ENCODE measurements at places on chromosomes 6 and 20. TPM values are rescaled to one million over a fixed set of nuclear protein-coding genes. Genes with fewer than 3 reads are reported as not detected.

ECT2L gene
- not detected for total RNA-seq

TRIM40 gene
- not detected for total RNA-seq

CDK19 gene
- total RNA-seq: 3.4 TPM

PRL gene
- total RNA-seq: not detected

VGLL2 gene
- not detected for total RNA-seq

SEMG1 gene
- total RNA-seq: not detected

SYNGAP1 gene
- total RNA-seq: 1.4 TPM

GPLD1 gene
- total RNA-seq: 0.13 TPM

DNA sequence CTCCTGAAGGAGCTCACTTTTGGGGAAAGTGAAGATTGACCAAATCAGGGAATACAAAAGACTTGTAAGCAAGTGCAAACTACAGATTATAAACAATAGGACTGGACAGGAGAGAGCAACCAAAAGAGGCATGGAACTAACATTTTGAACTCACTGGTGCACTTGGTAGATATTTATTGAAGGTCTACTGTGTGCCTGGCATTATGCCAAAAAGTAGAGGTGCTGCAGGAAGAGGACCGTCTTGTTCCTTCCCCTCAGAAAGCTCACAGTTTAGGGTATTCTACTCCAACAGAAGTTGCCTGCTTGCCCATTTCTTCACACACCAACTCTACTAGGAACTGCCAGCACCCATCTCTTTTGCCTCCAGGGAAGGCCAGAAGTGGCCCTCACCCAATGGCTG is 10.0 kb upstream of the TSHZ2 start:
- no peak for DNase-seq

DNA sequence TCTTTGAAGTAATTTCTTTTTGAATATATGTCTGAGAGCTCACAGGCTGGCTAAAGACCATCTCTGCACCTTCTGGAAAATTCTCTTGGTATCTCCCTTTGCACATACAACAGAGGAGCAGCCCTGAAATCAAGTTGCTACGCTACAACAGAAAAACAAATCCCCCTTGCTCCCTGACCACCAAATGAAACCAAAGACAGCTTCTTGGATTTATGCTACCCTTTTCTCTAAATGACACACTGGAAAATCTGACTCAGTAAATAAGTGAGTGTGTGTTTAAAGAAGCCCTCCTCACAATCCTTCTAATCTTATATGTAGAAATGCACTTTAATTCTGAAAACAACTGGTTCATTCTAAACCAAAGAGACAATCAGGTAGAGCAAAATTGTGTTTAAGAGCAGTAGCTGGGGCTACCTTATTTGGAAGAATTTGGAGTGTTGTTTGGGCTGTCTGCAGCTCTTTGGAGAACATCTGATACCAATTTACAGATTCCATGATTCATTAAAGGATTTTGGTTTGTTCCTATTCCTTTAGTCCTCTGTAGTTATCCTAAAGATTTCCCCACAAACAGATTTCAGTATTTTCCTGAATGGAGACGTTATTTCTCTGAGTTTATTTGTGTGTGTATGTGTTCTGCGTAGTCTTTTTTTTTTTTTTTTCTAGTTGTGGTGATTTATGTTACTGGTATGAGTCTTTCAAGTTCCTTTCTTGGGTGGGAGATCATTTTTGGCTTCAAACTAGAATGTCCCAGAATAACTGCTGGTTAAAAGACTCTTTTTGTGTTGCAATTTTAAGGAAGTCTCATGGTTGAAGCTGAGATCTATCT is 36.4 kb upstream of the UTRN start:
- DNase-seq: peak; percentile 8

DNA sequence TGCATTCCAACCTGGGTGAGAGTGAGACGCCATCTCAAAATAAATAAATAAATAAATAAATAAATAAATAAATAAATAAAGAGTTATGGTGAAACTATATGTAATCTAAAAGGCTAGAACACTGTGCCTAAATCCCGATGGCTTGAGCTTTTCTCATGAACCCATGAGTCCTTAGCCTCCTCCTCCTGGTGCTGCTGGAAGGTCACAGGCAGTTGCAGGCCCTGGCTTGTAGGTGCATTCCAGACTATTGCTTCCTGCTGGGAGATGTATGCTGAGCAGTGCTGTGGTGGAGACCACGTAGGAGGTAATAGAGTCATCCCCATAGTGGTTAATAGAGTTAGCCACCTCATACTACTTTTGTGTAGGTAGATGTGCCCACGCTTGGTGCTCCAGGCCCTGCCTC is 12.5 kb downstream of the PTK7 start:
- no peak for DNase-seq

DNA sequence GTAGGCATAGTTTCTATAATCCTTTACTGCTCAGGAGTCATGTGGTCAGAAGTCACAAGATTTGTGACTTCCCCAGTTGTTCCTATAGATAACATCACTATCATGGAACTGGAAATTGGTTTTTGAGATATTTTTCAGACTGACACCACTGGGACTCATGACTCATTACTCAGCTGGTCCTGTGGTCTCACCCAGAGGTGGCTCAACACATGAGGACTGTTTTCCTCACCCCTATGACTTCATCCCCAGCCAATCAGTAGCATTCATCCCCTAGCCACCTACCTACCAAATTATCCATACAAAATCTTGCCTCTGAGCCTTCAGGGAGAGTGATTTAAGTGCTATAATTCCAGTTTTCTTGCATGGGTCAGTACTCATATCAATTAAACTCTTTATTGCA is 1217.7 kb downstream of the EPHA7 start:
- DNase-seq: peak; percentile 58

- DNase-seq: no peak
Observed at GRCh38 chr20:35978041-35978513, 9.7 kb downstream of the CNBD2 start.

DNA sequence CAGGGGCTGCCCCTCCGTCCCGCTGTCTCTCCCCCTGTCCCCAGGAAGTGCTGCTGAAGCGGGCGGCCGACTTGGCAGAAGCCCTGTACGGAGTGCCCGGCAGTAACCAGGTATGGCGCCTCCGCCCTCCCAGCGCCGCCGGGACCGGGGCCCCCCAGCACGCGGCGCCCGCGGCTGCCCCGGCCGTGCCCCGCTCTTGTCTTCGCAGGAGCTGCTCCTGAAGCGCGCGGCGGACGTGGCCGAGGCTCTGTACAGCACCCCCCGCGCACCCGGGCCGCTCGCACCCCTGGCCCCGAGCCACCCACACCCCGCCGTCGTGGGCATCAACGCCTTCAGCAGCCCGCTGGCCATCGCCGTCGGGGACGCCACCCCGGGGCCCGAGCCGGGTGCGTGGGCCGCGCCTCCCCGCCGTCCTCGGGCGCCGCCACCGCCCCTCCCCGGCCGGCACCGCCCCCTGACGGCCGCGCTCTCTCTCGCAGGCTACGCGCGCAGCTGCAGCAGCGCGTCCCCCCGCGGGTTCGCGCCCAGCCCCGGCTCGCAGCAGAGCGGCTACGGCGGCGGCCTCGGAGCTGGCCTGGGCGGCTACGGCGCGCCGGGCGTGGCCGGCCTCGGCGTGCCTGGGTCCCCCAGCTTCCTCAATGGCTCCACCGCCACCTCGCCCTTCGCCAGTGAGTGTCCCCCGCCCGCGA is 48.4 kb downstream of the CPXM1 start:
- DNase-seq: no peak

- DNase-seq: no peak
Observed at GRCh38 chr6:52876056-52876787, 33.3 kb downstream of the GSTA3 start.

GRCh38 chr6:10413262-10413849 is 1.5 kb downstream of the TFAP2A start:
- no peak for DNase-seq

DNA sequence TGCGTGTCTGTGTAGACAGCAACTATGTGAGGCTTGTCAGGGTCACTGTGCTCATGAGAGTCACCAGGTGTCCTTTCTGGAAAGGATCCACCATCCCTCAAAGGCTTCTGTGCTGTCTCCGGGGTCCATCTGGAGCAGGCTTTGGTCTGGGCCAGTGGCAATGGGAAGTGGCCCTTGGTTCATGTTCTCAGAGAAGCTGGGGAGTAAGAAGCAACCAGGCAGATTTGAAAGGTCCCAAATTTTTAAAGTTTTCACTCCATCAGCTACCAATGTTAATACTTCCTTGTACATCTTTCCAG is 68.2 kb downstream of the GCNT2 start:
- no peak for DNase-seq

DNA sequence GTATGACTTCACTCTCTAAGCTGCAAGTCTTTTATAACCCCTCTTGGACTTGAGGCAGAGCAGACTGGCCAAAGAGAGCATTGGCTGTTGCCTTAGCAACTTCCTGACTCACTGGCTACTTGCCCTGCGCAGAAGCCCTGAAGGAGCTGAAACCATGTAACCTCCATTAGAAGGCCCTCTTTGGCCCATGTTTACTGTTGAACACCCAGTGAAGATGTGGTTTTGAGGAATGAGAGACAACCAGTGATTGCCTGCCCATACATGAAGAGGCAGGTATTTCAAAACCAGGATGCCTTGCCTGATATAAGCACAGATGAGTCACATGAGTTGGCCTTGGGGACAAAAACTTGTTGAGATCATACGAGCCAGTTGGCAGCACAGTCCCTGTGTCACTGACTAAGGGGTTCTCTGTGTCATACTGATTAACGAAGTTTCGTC is 182.5 kb downstream of the EDN1 start:
- DNase-seq: peak; percentile 31

DNA sequence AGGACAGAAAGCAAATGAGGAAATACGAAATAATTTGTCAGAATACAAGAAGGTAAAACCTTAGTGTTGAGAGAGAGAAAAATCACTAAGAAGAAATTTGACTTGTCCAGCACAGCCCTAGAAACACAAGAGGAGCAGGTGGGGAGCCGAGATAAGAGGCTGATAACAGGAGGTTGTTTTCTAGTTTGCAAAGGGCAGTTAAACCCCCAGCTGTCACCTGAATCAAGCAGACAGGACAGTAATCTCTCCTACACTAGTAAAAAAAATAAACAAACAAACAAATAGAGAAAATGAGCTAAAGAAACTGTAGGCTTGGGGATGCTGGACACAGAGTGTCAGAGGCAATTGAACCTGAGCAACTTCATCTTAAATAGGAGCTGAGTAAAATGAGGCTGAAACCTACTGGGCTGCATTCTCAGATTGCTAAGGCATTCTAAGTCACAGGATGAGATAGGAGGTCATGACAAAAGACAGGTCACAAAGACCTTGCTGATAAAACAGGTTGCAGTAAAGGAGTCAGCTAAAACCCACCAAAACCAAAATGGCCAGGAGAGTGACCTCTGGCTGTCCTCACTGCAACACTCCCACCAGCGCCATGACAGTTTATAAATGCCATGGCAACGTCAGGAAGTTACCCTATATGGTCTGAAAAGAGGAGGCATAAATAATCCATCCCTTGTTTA is 40.4 kb downstream of the FAM184A start:
- no peak for DNase-seq

DNA sequence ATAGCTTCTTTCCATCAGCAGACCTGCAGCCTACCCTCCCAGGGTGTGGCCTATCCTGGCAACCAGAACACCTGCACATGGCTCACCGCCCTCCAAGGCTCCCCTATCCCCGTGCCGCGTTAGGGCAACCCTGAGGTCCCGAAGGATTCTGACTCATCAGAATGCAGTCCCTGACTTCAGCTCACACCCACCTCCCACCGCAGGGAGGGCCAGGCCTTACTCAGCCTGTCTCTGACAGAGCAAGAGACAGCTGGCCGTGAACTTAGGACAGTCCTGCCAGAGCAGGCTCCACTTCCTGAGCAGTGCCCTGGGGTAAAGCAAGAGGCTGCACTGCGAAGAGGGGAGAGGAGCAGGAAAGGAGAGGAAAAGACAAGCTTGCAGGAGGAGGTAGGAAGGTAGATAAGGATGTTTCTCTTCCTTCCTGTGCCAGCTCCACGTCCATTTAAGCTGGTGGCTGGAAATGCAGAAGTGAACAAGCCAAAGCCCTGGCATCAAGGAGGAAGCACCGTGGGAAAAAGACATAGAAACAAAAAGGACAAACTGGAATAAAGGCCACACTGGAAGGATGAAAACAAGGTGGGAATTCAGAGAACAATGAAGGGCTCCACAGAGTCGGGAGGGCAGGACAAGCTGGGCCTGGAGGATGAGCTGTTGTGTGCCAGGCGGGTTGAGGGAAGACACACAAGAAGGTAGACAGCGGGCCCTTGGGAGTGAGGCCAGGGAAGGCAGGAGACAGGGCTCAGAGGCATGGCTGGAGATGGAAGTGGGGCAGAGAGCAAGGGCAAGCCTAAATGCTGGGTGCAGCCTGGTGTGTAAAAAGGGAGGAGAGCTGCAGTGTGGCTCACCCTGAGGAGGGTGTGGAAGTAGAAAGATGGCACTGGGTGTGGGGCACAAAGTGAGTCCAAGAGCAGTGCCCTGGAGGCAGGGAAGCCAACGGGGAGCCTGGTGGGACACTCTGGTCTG is 102.7 kb downstream of the SLC23A2 start:
- DNase-seq: peak; percentile 89

Measured in HT1080 (cell line).